SK-N-SH (cell line): ENCODE measurements at places on chromosomes 7 and 10.
A peak's percentile ranks its signal among the peaks of the same experiment; 100 is the strongest.

DNA sequence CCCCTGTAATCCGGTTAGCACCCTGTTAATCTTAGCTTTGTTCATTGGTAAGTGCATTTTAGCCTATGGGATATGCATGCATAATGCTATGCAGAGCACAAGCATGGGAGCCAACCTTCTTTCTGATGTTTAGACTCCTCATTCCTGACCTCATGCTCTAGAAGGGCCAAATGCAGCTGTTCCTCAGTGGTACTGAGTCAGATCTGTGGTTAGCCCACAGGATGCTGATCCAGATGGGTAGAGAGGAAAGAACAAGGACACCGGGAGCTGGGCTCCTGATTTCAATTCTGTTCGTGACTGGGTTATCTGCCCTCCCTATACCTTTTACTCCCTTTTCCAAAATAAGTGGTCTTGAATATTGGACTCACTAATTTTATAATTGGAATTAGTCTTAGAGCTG, 31.7 kb upstream of the C10orf90 start:
- no peak for DNase-seq

DNA sequence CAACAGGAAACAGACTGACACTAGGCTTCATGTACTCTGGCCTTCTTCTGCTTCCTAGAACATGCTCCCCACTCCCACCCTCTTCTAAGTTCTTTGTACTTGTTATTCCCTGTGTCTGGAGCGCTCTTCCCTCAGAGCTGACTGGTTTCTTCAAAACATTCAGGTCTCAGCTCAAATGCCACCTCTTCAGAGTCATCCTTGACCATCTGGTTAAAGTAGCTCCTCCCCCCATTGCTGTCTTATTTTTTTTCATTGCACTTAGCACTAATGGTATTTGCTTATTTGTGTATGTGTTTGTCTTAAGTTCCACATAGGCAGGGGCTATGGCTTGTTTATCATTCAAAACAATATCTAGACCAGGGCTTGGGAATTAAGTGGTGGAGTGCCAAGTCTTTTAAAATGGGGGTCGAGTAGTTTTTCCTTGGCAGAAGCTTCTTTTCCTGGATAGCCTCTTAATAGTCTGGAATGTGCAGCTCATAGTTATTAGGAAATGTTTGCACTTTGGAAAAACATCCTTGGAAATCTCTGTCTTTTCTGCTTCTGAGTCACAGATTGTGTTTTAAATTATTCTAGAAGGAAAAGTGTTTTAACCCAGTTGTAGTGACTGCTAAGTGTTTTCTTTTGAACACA, 60.0 kb downstream of the RALA start:
- no peak for DNase-seq

DNA sequence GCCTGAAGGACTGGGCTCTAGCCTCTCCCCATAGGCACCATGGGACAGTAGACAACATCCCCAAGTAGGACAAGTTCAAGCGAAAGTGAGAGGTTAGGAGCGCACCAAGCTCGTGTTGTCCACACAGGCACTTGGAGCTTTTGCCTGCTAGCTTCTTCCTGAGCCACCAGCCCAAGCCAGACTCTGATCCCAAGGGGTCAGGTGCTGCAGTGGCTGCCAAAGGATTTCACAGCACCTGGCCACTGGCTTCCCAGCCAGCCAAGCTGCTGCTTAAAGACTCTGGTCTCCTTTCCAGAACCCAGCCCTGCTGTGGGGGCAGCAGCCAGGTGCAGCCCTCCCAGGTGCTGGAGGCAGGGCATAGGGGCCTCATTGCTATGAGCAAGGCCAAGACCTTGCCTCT, 33.0 kb upstream of the UNC5B start:
- DNase-seq, result no peak

- DNase-seq, result no peak
Observed at GRCh38 chr7:894927-895450, 18.6 kb downstream of the GET4 start.

DNA sequence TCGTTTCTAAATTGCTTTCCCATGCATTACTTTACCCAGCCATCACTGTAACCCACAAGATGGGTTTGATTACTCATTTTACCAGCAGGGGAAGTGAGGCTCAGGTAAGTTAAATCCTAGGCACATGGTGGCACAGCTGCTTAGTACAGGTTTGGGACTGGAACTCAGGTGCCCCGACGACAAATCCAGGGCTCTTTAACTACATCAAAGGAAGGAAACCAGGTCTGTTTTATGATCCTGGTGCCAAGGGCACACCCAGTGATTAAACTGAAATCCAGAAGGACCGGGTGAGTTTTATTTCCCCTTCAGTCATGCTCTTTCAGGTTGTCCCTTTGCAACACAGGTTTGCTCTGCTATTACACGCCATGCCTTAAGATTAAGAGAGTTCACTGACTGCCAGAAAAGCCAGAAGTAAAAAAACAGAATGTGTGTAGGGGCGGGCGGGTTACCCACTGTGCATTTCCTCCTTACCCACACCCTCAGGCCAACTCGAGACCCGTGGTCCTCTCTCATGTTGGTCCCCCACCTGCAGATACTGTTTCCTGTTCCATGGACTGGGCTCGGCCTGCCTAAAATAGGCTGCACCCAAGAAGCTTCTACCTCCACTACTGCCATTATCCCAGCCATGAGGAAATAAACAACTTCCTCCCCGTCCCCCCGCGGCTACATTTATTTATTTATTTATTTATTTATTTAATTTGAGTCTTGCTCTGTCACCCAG, 55.1 kb upstream of the KDM7A start:
- DNase-seq, result no peak

DNA sequence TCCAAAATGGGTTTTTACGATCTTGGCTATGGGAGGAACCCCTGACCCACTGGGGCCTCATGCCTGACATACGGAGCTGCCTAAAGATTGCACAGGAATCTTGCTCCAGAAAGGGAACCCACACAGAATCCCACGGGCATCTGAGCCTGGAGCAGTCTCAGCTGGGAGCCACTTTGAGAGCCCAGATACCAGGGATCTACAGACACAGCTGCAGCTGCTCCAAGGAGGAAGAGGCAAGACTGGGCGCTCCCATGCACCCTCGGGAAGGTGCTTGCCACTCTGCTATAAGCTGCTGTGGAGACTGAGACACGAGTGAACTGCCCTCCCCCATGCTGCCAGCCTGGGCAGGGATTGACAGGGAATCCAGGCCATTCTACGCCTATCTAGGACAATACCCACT, 202.5 kb downstream of the REEP3 start:
- DNase-seq, result no peak

GRCh38 chr7:28346676-28347363, 65.5 kb upstream of the CREB5 start:
- no peak for DNase-seq

GRCh38 chr10:102460836-102461186, 9.5 kb upstream of the C10orf95 start:
- DNase-seq, result no peak

DNA sequence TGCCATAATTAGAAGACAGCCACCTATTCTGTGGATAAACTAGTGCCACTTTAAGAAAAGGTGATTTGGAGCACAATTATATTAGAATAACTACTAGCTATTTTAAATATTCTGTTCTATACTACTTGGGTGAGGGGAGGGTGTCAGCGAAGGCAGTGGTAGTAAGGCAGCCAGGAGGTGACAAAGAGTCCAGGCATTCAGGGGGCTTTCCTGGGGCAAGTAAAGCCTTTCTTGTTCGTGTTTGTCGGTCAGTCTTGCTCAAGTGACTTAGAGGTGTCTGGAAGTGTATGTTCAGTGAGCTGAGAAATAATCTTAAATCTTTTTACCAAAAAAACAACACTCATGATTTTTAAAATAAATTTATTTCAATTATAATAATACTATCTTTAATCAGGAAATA, 34.4 kb downstream of the ADD3 start:
- DNase-seq, result no peak

DNA sequence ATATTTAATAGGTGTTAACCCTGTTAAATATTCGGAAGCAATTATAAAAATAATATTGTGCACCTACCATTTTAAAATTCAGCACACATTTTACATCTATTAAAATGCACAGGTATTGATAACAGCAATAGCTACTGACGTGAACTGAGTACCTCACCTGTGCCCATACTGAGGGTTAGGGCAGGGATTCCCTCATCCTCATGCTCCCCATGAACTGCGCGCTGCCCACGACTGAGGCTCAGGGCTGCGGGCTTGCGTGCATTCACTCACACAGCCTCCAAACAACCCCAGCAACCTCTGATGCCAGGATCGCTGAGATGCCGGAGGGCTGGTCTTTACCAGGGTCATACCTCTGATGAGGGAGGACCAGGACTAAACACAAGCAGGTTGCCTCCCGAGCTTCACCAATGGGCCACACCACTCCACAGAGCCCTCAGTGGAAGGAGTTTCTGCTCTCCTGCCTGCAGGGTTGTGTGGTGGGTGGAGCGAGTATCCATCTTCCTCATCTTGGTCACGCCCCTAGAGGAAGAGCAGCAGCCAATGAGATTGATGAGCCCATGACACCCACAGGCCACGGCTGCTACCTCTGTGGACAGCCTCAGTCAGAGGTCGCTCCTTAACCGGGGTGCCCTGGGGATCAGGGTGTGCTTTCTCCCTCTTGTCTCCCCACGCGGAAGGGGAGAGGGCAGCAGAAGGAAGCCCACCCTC, 478.3 kb downstream of the TNS3 start:
- DNase-seq, result no peak

GRCh38 chr7:156994417-156994816, 16.0 kb downstream of the MNX1 start:
- peak; percentile 13 for DNase-seq
